ENCODE measurements at places on chromosomes 5 and 9.

GRCh38 chr9:102225841-102226441, 487.5 kb upstream of the GRIN3A start:
- DNase-seq, result no peak

DNA sequence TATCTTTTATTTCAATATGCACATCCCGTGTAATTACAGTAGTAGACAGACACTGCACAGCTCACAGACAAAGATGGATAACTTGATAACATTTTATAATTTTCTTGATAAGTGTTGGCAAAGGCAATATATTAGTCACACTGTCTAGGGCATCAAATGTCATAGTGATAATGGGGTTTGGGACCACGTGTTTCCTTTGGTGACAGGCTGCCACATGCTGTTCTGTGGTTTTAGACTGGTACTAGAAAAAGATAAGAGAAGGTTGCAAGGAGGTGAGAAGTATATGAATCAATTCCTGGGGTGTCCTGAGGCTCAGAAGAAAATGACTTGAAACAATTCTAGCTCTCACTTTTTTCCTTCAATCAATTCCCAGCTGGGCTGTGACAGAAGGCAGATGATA, 258.8 kb upstream of the CHD1 start:
- DNase-seq, result no peak

- no peak for DNase-seq
Observed at GRCh38 chr5:64145216-64145895, 20.3 kb upstream of the RNF180 start.

GRCh38 chr9:111438541-111439235, 45.5 kb downstream of the ECPAS start:
- DNase-seq, result no peak

- DNase-seq, result no peak
Observed at GRCh38 chr5:116440457-116441001, 134.1 kb downstream of the SEMA6A start.

DNA sequence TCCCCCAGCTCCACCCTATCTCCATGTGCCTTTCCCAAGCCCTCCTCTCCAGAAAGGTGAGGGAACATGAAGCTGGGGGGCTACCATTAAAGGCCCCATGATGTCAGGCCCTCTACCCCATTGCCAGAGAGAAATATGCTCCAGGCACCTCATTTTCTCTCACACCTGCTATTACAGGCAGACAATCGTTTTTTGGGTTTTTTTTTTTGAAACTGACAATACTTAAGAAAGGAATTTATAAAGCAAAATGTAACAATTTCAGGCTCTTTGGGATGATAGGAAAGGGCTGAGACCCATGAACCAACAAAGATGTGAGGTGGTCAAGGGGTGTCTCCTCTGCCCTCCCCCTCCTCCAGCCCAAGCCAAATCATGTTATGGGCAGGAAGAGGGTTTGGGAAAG, 1.5 kb upstream of the GFRA3 start:
- DNase-seq, result no peak

- no peak for DNase-seq
Observed at GRCh38 chr5:32514806-32515205, 70.3 kb upstream of the ZFR start.

DNA sequence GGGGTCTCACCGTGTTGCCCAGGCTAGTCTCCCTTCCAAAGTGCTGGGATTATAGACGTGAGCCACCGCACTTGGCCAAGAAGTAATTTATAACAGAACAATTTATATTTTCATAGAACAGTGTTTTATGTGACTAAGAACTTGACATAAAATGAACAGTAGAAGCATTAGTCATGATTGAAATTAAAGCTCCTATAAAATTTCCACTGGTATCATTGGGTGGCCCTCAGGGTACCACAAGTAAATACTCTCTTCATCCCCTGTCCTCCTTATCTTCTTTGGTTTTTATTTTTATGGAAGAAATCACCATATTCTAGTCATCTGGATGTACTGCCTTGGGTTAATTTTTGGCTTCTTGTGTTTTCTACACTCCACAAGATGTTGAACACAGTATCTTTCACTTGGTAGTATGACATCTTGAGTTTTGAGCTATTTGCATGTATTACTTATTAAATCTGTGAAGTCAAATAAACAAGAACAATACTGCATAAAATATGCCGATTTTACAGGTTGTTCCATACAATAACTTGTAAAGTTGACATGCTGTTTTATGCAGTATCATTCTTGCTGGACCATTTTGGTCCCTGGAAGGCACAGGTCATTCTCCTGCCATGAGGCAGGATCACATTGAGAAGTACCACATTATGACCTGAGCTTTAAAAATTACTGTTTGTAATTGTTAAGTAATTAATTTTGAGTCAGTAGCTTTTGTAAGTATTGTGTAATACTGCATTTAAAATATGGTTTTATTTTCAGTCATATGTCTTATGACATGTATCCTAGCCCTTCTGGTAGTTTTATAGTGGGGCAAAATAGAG, 24.4 kb downstream of the LMNB1 start:
- DNase-seq, result no peak

DNA sequence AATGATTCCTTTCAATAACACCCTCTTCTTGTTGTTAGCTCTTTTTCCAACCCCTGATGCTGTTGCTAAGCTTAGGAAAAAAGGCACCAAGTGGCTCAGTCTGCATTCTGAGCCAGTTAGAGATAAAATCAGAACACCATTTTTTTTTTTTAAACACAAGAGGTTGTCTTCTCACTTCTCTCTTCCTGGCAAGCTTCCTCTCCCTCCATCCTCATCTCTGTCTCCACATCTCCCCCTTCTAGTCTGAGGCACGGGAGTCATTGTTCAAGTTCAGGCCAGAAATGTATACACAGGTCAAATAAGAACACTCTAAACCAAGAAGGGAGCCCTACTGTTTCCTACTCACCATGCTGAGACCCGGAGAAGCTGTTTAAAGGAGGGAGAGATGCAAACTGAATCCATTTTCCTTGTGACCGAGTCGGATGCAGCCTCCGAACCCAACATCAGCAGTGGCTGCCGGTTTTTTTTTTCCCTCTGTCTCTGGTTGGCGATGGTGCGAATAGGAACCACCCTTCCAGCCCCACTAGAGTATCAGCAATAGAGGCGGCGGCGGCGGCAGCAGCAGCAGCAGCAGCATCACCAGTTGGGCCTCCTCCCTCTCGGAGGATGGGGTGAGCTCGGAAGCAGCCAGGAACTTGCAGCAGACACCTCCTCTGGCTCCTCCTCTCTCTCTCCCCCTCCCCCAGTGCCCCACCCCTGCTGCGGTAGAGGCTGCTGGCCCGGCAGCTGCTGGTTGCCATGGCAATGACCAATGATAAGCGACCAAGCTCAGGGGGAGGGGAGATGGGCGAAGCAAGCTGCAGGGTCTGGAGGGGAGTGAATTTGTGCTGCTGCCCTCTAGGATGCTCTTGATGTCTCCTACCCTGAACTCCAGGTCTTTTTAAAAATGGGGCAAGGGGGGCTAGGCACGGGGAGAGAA, at the start of gene JAKMIP2:
TSS of gene JAKMIP2 (minus strand) at position 619 of the 919 bp plus-strand sequence. CDS start 110,922 bp downstream, outside the sequence.
- peak; percentile 47 for DNase-seq

DNA sequence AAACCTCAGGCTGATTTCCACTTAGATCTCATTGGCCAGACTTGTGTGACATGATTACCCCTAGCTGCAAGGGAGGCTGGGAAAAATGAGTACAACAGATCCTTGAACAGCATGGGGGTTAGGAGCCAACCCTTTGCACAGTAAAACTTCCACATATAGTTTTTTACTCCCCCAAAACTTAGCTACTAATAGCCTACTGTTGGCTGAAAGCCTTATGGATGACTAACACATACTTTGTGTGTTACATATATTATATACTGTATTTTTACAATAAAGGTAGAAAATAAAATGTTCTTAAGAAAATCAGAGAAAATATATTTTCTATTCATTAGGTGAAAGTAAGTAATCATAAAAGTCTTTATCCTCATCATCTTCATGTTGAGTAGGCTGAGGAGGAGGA, 217.4 kb downstream of the NMUR2 start:
- no peak for DNase-seq

- DNase-seq, result no peak
Observed at GRCh38 chr9:129435988-129436717, 184.7 kb downstream of the C9orf50 start.

GRCh38 chr5:81856948-81857928, 106.3 kb upstream of the SSBP2 start:
- DNase-seq, result peak; percentile 62

- DNase-seq, result peak; percentile 9
Observed at GRCh38 chr9:78707481-78707991, 410.6 kb downstream of the PSAT1 start.

- peak; percentile 66 for DNase-seq
Observed at GRCh38 chr5:173888473-173889131, 453 bp downstream of the CPEB4 start.

DNA sequence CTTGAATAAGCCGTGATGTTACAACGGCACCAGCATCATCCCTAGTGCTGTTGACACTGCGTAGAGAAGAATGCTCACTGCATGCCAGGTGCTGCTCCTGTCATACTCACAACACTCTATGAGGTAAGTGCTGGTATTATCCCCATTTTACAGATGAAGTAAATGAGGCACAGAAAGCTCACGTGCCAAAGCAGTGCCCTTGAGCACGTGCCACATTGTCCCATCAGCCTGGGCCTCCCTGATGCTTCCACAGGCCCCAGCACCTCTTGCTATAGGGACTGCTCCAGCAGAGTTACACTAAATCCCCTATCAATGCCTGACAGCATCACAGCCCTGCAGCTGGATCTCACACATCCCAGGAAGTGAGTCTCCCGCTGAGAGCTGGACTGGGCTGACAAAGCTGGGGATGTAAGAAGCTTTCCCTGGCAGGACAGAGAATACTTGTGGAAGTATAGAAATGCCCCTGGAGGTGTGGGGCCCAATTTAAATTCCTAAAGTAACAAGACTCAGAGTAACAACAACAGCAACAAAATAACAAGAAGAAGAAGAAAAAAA, 216.1 kb downstream of the FSTL4 start:
- no peak for DNase-seq

DNA sequence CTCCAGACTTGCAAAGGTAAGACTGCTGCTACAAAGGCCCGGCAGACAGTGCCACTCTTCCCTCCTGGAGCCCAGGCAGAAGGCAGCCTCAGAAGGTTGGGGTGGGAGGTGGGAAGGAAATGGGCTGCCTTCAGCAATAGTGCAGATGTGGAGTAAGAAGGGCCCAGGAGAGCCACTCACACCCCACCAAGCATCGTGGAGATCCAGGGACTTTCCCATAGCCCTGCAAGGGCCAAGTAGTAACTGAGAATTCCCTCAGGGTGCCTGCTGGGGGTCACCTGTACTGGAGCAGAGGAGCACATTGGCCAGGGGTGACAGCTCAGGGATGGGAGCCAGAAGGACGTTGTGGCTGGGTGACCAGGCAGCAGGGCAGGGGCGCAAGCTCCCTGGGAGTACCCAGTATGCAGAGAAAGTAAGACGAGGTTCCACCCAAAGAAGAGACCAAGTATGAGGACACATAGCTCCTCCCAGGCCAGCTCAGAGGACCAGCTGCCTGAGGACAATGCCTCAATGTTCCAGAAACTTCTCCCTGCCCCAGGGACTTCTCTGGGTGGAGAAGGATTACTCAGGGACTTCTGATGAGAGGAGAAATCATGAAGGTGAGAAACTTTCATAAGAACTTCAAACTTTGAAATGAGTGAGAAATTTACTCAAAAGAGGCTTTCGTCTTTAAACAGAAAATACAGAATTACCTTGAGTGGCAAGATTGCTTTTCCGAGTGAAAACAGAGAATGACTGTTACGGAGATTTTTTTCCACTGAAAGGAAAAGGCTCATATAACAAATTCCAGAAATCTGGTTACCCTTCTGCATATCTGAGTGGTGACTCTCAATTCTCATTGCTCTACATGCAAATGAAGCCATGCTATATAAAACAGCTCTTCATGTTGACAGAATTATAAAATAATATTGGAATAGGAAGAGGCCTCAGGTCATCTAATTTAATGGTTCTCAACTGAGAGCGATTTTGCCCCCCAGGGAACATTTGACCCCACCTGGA, 87.9 kb upstream of the TRIO start:
- no peak for DNase-seq

GRCh38 chr5:40332970-40333369, 346.7 kb upstream of the PTGER4 start:
- no peak for DNase-seq

DNA sequence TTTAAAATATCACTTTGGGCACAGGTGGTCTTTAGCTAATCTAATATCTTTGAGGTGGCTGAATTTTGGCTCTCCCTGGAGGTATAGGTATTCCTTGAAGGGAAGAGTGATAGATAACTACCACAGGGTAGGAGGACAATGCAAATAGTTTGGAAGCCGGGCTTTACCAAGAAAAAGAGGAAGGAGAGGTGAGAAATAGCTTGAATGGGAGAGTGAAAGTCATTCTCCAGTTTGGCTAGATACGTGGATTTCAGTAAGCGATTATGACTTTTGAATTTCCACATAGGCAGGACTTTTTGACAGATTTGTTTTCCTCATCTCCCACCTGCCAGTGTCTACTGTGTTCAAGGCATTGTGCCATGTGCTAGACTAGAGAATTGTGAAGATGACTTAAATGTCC, 45.5 kb downstream of the RASA1 start:
- peak; percentile 15 for DNase-seq

- DNase-seq, result no peak
Observed at GRCh38 chr5:62596691-62597090, 18.1 kb downstream of the LRRC70 start.

DNA sequence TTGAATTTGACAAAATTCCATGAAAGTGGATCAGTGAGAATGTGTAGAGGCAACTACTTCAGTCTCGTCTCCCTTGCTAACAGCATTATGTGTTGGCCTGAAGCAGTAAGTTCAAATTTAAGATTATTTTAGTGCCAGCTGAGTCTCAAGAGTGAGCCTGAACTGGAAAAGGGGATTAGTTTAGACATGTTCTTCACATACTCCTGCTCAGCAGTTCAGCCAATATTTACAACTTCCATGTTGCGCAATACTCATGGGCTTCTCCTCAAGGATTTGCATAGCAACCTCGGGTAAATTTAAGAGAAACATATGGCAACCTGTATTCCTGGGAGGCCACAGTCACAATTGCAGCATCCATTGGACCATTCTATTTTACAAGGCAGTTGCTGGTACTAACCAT, 553.8 kb downstream of the PTPRD start:
- DNase-seq, result peak; percentile 25

DNA sequence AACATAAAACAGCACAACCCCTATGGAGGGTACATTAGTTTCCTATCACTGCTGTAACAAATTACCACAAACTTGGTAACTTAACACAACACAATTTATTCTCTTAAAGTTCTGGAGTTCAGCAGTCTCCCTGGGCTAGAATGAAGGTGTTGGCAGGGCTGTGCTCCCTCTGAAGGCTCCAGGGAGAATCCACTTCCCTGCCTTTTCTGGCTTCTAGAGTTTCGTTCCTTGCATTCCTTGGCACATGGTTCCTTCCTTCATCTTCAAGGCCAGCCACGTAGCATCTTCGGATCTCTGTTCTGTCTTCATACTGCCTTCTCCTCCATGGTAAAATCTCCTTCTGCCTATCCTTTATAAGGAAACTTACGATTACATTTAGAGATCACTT, 25.0 kb upstream of the GSN start:
- no peak for DNase-seq

DNA sequence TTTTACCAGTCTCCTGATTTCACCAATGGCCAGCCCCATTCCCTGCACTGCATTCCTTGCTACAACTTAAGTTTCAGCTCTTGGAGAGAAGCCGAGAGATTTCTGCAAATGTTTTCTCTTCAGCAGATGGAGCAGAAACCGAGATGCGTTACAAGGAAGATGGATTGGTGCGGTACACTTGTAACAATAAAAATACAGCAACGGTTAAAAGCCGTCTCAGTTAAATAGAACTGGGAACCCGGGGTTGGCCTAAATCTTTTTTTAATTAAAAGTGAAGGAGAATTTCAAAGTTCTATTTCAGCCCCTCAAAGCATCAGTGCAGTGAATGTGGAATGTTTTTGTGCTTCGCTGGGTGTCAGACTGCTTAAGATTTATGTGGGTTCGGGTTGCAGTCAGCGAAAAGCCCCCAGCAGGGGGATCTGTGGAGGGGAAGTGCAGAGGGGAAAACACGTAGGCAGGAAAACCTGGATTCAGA, 19.8 kb downstream of the BRINP1 start:
- DNase-seq, result no peak

Data from NB4 (cell line).